ENCODE measurements at places on chromosomes 16 and 17. TPM values are rescaled to one million over a fixed set of nuclear protein-coding genes. Genes with fewer than 3 reads are reported as not detected.

Gene ACACA
- 30.2 TPM for total RNA-seq

Gene TNS4
- total RNA-seq = not detected

Gene TP53TG3
- not detected for total RNA-seq

Gene SALL1
- not detected for total RNA-seq

Gene ACSF3
- 31.6 TPM for total RNA-seq

Gene FBXL20
- total RNA-seq = 17.0 TPM

Gene FOXL1
- 0.36 TPM for total RNA-seq

Gene IFI35
- 22.4 TPM for total RNA-seq

Gene C17orf67
- 2.8 TPM for total RNA-seq

Gene RAPGEFL1
- 4.2 TPM for total RNA-seq

Gene HS3ST3A1
- total RNA-seq = 1.8 TPM

Gene PRSS8
- not detected for total RNA-seq

Gene PDILT
- total RNA-seq = not detected

Gene IRX3
- total RNA-seq = 0.33 TPM

Gene ADAD2
- total RNA-seq = not detected

Gene EZH1
- total RNA-seq = 41.5 TPM

Gene TNFRSF17
- total RNA-seq = not detected

Gene CDH1
- 1.4 TPM for total RNA-seq

Gene KAT2A
- total RNA-seq = 95.8 TPM

Gene ADORA2B
- total RNA-seq = 2.5 TPM

Gene KRTAP4-1
- total RNA-seq = not detected

Gene CSH1
- total RNA-seq = not detected

Gene CARD14
- not detected for total RNA-seq

Gene CTRB2
- not detected for total RNA-seq

Gene CIITA
- total RNA-seq = 13.3 TPM

Gene CNTNAP4
- 1.4 TPM for total RNA-seq

Gene PIP4K2B
- 50.1 TPM for total RNA-seq

Gene CACNG4
- 0.36 TPM for total RNA-seq

Gene CCL5
- total RNA-seq = not detected
